ENCODE measurements at places on chromosomes 7 and 10.

GRCh38 chr10:128540781-128541761, 414.8 kb upstream of the MKI67 start:
- DNase-seq, result no peak

GRCh38 chr10:9560976-9561375, 1456.7 kb upstream of the CELF2 start:
- no peak for DNase-seq

GRCh38 chr7:107917763-107918651, 27.0 kb downstream of the DLD start:
- DNase-seq, result no peak

DNA sequence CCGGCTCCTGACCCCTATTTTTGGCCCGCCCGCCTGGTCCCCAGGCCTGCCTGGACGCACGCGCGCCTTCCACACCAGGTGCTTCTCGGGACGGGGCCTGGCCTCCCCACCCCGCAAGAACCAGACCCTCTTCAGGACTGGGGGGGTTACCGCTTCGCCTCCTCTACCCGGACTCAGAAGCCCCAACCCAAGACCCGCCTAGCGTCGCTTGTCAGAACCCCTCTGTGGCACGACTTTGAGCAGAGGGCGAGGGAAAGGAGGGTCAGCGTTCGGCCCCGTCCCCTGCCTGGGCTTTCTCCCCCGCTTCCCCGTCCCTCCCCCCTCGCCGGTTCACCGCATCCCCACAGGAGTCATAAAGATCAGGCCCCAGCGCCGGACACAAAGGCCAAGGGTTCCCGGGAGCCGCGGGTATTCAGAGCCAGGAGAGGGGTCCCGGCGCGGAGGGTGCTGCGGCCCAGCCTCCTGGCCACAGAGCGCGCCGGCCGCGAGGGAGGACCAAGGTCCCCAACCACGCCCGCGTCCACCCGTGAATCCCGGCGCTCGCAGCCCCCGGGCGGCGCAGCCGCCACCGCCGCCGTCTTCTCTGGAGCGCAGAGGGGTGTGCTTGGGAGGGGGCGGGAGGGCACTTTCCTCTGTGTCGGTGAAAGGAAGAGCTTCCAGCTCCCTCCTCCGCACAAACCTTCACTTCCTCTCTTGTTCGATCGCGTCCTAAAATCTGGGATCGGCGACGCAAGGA, 351.9 kb downstream of the DNAJB6 start:
- no peak for DNase-seq

- no peak for DNase-seq
Observed at GRCh38 chr10:114905450-114905849, 32.5 kb upstream of the TRUB1 start.

- DNase-seq, result no peak
Observed at GRCh38 chr7:18163091-18163490, 135.4 kb upstream of the PRPS1L1 start.

DNA sequence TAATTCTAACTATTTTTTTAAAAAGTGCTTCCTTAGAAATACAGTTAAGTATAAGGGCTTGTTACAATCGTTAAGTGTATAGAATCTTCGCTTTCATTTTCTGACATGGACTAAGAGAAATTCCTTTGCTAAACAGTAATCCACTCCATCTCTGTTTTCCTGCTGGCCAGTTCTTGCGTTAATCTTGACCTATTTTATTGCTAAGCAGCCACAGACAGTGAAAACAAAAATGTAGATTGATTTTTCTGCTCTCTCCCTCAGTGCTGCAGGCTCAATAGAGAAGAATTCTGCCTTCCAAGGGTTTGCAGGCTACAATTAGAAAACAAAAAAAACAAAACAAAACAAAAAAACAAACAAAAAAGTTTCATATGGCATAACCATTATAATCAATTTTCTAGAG, 310.4 kb upstream of the ADARB2 start:
- no peak for DNase-seq

DNA sequence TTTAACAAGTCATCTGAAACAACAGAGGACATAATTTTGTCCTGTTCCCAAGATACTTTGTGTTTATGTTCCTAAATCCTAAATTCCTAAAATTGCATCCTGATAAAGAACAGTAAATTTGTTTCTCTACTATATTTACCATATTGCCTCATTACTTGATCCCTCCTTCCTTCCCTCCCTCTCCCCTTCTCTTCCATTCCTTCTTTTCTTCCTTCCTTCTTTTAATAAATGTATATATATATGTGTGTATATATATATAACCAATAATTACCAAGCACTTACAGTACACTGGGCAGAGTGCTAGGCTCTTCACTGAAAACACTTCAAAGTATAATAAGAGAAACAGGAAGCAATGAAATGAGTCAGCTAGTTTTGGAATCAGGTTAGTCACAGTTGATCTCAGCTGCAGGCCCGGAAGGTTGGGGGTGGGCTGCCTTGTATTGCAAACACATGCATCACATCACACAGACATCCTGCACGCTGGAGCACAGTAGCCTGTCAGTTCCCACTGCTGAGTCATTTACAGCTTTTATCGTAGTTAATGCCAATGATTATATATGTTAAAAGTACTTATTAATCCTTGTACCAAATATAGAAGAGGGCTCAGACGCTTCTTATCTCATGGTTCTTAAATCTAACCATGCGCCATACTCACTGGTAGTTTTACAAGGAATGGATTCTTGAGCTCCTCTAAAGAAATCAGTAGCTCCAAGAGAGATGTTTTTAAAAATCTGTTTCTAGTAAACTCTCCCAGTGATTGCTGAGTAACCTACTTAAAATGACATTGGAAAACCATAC, 551.7 kb downstream of the GRM8 start:
- peak; percentile 44 for DNase-seq

GRCh38 chr10:53754596-53755250, 982.1 kb upstream of the MBL2 start:
- no peak for DNase-seq

- DNase-seq, result no peak
Observed at GRCh38 chr7:30866939-30867338, 44.7 kb upstream of the AQP1 start.

GRCh38 chr10:101358706-101359300, 4.8 kb downstream of the BTRC start:
- no peak for DNase-seq

DNA sequence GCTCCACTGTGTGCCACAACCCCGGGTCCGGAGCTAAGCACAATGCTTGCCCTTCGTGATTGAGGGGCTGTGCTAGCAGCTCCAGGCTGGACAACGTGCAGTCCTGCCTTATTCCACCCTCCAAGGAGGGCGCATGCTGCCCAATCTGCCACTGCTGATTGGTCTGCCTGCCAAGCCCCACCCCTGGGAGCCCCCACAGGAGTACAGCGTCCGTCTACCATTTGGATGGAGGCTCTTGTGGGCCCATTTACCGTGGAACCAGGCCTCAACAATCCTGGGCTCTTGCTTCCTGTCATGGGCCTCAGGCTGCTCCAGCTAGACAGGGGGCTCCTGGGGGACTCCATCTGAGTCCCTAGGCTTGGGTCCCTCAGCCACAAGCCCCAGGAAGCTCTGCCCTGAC, 173.3 kb downstream of the SLIT1 start:
- no peak for DNase-seq

DNA sequence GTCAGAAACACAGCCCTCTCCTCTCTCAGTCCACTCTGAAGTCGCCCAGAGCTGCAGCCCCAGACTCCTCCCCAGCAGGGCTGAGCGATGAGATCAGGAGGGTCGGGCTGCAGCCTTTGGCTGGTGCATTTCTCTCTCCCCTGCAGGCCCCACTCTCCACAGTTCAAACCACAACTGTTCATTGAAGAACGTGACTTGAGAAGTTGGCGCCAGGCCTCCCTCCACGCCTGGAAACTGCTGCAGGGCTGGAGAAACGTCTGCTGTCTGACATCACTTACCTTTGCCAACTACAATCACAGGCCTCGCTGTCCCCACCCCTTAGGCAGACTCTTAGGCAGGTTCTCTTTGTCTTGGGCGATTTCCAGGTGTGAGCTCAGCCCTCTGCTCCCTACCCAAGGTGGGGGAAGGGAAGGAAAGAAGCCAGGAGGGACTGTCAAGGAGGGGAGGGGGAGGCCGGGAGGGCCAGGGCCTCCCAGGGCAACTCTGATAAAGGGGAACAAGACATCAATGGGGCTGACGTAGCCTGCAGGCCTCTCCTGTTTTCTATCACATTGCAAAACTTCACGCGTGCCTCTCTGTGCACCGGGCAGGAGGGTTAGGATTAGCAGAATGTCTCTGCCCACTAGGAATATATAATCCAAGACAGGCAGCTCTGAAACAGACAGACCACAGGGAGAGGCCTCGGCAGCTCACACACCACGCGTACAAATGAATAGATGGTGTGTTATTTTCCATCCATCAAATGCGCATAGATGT, 32.7 kb downstream of the CALML5 start:
- no peak for DNase-seq

- DNase-seq, result no peak
Observed at GRCh38 chr10:128629111-128630096, 503.2 kb upstream of the MKI67 start.

DNA sequence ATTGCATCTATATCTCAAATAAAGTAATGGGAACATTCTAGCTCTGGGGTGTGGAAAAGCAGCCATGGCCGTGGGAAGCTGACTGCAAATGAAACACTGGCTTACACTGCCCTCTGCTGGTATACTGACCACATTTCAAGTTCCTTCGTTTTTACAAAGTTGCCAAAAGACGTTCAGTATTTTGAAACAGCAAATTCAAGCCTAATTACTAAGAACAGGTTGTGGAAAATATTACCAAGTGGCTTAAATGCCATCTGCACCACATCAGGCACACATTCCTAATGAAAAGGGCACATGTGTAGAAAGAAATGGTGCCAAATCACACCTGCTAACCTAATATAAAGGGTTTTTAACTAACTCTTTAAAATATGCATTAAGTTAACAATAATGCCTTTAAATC, 83.9 kb downstream of the JAZF1 start:
- DNase-seq, result peak; percentile 76

DNA sequence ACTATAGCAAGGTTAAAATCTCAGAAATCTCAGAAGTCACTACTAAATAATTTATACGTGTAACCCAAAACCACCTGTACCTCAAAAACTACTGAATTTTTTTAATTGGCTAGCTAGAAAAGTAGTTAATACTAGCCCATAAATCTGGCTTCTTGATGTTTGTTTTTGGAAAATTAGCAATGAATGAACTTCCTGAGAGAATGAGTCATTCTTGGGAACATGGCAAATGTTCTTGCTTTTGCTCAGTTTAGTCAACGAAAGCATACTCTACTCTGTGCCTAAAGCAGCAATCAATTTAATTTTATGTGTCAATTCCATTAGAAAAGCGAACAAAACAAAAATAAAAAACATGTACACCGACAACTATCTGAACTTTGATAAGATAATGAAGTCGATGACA, 69.2 kb downstream of the SEMA3E start:
- DNase-seq, result no peak

DNA sequence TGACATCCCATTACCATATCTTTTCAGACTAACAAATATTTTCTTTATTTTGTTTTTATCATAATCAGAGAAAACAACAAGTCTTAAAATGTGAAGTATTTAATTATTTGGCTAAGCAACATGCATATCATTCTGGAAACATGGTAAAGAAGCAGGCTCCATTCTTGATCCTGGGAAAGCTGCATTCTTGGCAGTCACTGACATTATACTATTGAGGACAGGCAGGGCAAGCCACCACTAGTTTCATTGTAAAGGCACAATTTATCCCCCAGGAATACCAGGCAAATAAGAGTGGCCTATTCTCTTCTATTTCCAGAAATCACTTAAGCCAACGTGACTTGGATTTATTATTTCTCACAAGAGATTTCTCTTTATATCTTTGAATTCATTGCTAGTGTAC, 153.8 kb upstream of the AKR1E2 start:
- DNase-seq, result no peak

DNA sequence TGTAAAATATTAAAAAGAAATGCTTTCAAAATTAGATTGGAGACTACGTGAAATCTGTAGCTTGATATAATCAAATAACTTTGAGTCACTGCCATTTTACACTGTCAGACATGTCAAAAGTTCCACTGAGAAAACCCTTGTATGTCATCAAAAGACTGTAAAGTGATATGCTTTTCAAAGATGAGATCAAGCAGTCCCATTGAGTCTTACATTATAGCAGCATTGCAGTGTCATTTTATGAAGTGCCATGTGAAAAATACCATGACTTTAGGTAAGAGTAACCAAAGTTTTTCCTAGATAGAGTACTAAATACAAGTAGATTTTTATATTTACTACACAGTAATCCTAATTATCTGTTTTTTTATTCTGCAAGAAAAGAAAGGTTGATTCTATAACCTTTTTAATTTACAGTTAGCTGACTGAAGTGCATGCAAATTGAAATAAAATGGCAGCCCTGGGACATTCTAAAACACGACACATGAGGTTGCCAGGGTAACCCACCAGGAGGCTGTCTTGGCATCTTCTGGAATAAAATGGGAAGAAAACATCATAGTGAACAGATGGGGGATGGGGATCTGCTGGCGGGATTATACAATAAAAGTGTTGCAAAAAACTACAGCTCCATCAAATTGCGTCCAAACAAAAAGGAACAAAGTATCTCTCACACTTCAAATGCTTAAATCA, 91.3 kb upstream of the TMEM106B start:
- no peak for DNase-seq

DNA sequence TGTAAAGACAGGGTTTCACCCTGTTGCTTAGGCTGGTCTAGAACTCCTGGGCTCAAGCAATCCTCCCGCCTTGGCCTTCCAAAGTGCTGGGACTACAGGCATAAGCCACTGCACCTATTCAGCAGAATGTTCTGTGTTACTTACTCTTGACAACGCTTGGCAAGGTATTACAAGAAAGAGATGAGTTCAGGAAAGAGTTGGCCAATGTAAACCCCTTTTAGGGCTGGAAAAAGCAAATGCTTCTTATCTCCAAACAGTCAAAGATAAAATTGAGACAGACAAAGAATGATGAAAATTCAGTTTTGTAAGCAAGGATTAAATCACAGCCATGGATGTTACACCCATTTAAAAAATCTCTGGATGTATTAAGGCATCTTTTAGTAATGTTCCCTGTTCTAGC, 114.0 kb upstream of the PODXL start:
- DNase-seq, result no peak

GRCh38 chr7:92909686-92910475, 73.5 kb upstream of the CDK6 start:
- peak; percentile 37 for DNase-seq

- no peak for DNase-seq
Observed at GRCh38 chr10:53109320-53109719, 336.7 kb upstream of the MBL2 start.

- DNase-seq, result no peak
Observed at GRCh38 chr10:61855771-61856170, 45.7 kb upstream of the ARID5B start.

- DNase-seq, result no peak
Observed at GRCh38 chr7:137879357-137880158, 32.8 kb upstream of the DGKI start.

- DNase-seq, result no peak
Observed at GRCh38 chr7:69531050-69531449, 67.2 kb upstream of the AUTS2 start.

- DNase-seq, result no peak
Observed at GRCh38 chr10:52703898-52704297, 68.7 kb downstream of the MBL2 start.

DNA sequence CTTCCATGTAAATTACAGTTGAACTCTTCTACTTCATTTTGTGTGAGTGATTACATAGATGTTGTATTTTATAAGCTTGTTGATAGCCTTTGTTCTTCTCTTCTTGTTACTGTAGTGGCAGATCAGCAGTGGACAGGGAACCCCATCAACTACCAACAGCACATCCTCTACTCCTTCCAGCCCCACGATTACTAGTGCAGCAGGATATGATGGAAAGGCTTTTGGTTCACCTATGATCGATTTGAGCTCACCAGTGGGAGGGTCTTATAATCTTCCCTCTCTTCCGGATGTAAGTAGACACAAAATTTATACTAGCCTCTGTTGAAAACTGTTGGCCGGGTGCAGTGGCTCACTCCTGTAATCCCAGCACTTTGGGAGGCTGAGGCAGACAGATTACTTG, 110.7 kb downstream of the TRIM24 start:
- no peak for DNase-seq

Data from NAMALWA (cell line).